Thoracic aorta (tissue), 2 donors: ENCODE measurements at places on chromosomes 5 and 9.

DNA sequence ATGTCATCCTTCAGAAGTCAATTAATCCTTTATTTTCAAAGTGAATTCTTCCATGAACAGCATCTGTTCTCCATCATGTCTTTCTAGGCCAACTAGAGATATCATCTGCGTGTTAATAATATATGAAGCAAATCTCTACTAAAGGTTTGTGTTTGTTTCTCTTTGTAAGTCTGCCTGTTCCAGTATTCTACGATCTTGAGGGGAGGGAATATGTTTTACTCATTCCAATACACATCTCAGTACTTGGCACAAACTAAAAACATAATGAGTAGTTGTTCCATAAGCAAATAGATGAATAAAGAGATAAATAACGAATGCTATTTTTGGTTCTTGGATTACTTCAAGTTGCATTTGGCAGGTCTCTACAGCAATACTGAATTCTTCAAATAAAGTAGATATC is 470.7 kb upstream of the GRIN3A start:
- DNase-seq, result no peak

DNA sequence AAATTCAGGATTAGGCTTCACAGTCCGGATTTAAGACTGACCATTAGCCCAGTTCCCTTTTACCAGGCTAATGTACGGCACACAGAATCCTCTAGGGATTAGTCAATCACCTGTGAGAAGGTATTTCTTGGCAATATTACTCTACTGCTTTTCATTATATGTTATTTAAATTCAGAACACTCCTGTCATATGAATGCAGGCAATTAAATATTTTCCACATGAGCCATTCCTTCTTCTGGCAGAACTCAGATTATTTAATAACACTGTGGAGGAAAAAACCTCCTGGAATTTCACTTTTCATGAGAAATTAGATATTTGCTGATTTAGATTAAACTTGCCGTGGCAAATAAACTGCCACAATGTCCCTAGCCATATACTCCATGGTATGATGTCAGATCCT is 1357.5 kb upstream of the C9orf72 start:
- DNase-seq, result no peak

- no peak for DNase-seq
These were observed 45.2 kb downstream of the CDC14B start for GRCh38 chr9:96574455-96574854.

DNA sequence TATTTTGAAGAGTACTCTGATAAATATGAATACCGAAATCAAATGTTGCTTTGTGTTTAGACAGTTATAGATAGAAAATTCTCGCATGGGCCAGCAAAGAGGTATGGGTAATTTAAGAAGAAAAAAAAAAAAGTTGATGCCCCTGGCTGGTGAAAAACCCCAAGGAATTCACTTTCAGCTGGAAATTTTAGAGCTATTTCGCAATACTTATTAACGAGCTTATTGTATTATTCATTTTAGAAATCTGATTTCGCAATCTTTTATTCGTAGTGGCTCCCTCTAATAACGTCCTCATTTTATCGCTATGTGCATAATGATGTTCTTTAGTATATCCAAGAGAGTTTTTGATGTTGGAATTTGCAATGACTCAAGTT is 18.5 kb upstream of the FER start:
- no peak for DNase-seq

DNA sequence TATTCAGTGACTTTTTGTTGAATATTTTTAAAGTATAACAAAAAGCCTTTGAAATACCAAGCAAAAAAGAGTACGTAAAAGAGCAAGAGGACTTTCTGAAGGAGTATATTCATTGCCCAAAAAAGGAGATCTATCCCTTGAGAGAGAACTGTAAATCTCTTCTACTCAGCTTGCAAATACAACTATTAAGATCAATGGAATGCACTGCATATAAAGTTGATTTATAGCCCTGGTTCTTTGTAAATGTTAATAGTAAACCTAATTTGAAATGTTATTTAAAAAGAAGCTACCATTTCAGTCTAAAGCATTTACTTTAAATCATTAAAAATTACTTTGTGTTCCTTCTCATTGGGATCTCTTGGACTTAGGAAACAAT is 168.1 kb downstream of the PDE4D start:
- DNase-seq, result no peak

GRCh38 chr5:102277144-102277543 is 18.9 kb downstream of the SLCO4C1 start:
- DNase-seq, result no peak
